ENCODE measurements at places on chromosomes 12 and 14.

DNA sequence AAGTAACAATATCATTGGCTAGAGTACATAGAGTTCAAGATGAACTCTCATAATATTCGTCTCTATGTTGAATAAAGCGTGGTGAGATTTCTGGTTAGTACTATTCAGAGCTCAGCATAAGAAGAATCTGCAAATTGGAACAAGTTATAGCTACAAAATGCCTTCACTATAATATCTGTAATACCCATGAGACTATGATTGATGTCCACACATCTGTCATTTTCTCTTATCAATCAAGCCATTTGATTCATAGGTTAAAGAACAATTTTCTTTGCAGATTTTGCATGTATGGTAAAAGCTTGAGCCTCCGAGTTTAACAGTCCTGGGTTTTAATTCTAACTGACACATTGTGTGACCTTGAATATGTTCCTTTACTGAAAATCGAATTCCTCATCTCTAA lies 1.4 kb downstream of the SOCS4 start:
- DNase-seq = no peak

DNA sequence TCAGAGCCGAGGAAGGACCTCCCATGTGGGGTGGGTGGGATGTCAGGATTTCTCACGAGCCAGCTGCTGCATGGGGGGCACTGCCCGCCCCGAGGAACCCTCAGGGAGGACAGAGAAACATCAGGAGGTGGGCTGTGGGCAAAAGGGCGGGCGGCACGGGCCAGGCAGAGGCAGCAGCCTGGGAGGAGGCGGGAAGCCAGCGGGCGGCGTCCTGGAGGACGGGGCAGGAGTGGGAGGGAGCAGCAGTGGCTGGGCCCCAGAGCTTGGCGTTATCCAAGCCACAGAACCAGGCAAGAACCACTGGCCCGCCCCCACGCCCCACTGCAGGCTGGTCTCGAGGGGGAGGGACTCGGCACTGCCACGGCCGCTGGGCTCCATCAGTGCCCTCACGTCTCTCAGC lies 2.4 kb downstream of the C14orf180 start:
- DNase-seq = peak; percentile 8

- peak; percentile 50 for DNase-seq
These were observed 266.9 kb downstream of the DUSP6 start for GRCh38 chr12:89085421-89085820.

- DNase-seq = peak; percentile 92
These were observed 193.9 kb downstream of the BCAT1 start for GRCh38 chr12:24754690-24755638.
